Osteocyte (in vitro differentiated cells): ENCODE measurements at places on chromosomes 7 and 10. TPM values are rescaled to one million over a fixed set of nuclear protein-coding genes. Genes with fewer than 3 reads are reported as not detected.
A peak's percentile ranks its signal among the peaks of the same experiment; 100 is the strongest.

The ADAM22 gene
- 3.0 and 3.5 TPM in 2 replicates for total RNA-seq

The TMEM270 gene
- not detected in 2 replicates for total RNA-seq

The PNLIPRP1 gene
- not detected in 2 replicates for total RNA-seq

The COX15 gene
- 29.4 and 35.8 TPM in 2 replicates for total RNA-seq

The NRG3 gene
- total RNA-seq: not detected in 2 replicates

The BTBD16 gene
- total RNA-seq: not detected in 2 replicates

The FAM237B gene
- not detected in 2 replicates for total RNA-seq

DNA sequence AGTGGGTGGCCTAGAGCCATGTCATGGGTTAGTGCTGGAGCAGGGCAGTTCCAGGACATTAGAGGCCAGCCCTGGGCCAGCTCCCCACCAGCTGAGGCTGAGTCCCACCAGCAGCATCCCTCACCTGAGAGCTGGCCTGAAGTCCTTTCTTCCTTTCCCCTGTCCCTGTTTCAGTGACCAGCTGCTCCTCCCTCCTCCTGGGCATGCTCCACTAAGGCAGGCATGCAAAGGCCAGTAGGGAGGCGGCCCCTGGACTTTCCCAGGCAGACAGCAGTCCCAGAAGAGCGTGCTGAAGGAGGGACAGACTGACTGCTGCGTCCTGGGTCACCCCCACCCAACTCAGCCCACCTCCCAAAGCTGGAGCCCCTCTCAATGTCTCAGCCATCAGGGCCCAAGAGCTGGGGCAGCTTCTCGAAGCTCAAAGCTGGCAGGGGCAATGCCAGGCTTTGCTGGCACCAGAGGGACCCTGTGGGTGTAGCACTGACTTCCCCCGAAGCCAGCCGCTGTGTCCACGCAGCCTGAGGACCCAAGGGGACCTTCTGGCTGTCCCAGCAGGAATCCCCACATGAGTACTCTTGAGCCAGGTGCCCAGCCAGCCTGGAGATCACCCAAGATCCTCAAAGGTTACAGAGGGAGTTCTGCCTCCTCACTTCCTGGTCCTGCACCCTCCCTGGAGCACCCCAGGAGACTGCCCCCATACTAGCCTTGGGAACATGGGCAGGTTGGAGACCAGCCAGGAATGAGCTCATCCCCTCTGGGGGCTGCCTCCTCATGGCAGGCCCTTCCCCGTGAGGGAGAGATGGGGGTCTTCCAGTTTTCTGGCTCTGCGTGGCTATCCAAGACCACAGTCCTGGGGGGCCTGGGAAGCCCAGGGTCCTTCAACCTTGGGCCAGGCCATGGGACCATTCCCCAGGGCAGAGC lies 35.2 kb upstream of the RET start:
- peaks cover 18% of the 10 kb centered on the region for H3K4me1 ChIP-seq
- no peaks in the 10 kb centered on the region for H3K36me3 ChIP-seq
- DNase-seq: peak; percentile 81
- H3K27me3 ChIP-seq: no peaks in the 10 kb centered on the region
- H3K4me3 ChIP-seq: no peak overlapping the region

- H3K27ac ChIP-seq: no peak overlapping the region
- DNase-seq: no peak
- H3K36me3 ChIP-seq: peaks cover 10% of the 10 kb centered on the region
- H3K27me3 ChIP-seq: no peaks in the 10 kb centered on the region
- peaks cover 14% of the 10 kb centered on the region for H3K4me1 ChIP-seq
- H3K4me3 ChIP-seq: no peak overlapping the region
Observed at GRCh38 chr7:132499487-132499886, 76.8 kb downstream of the PLXNA4 start.

DNA sequence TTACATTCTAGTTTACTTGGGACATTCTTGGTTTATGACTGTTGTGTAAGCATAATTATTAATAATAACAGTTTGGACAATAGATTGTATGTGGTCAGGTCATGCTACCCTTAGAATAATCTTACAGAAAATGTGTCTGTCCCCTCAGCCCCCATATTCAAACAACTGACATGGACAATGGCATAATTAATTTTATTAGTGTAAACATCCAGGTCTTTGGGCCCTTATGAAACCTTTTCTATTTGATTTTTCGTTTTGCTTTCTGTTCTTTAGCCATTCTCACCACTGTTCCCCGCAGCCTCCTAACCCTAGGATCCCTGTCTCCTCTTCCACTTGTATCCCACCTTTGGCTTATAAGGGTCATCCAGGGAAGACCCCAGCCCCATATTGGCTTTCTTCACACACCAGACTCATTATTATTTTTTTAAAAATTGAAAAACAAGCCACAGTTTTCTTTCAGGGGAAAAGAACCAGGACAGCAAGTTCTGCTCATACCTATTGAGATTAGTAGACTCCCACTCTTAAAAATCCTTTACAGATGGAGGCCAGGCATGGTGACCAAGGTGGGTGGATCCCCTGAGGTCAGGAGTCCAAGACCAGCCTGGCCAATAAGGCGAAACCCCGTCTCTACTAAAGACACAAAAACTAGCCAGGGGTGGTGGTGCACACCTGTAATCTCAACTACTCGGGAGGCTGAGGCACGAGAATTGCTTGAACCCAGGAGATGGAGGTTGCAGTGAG lies 11.5 kb downstream of the VIM start:
- H3K4me3 ChIP-seq: no peak overlapping the region
- H3K36me3 ChIP-seq: peaks cover 29% of the 10 kb centered on the region
- H3K27ac ChIP-seq: peak overlapping the region; percentile 89
- no peaks in the 10 kb centered on the region for H3K27me3 ChIP-seq
- DNase-seq: no peak
- H3K4me1 ChIP-seq: peaks cover 32% of the 10 kb centered on the region

- H3K27me3 ChIP-seq: no peaks in the 10 kb centered on the region
- H3K4me3 ChIP-seq: no peak overlapping the region
- peak overlapping the region; percentile 12 for H3K27ac ChIP-seq
- peaks cover 46% of the 10 kb centered on the region for H3K4me1 ChIP-seq
- no peaks in the 10 kb centered on the region for H3K36me3 ChIP-seq
- no peak for DNase-seq
Observed at GRCh38 chr7:69659983-69660382, 61.7 kb downstream of the AUTS2 start.

DNA sequence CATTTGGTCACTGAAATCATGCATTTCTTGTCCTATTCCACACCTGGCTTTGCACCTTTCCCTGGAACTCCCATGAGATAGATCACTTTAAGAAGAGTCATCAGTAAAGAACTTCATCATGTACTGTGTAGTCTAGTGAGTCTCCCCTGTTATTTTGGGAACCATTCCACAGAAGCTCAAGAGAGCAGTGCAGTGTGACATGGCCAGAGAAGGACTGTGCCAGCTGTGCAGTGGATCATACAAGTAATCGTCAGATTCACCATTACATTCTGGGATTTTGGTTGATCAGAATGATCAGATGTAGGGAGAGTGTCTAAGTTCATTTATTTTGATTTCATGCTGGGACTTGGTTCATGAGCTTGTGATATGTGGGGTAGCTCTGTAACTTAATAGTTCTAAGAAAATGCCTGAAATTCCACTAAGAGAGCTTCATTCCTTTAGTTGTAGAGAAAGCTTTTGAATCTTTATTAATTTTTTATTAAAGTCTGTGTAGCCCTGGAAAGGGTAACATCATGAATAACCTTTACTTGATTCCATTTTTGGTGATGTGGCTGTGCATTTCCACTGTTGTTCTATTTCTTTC lies 166.8 kb downstream of the SUGCT start:
- no peaks in the 10 kb centered on the region for H3K27me3 ChIP-seq
- DNase-seq: no peak
- H3K27ac ChIP-seq: peak overlapping the region; percentile 74
- H3K36me3 ChIP-seq: peaks cover 3% of the 10 kb centered on the region
- H3K4me3 ChIP-seq: no peak overlapping the region

GRCh38 chr10:110680273-110681020 lies 36.3 kb downstream of the RBM20 start:
- no peaks in the 10 kb centered on the region for H3K27me3 ChIP-seq
- H3K4me3 ChIP-seq: no peak overlapping the region
- H3K36me3 ChIP-seq: no peaks in the 10 kb centered on the region
- no peak for DNase-seq
